ENCODE measurements at places on chromosomes 16 and 17. TPM values are rescaled to one million over a fixed set of nuclear protein-coding genes. Genes with fewer than 3 reads are reported as not detected.

DNA sequence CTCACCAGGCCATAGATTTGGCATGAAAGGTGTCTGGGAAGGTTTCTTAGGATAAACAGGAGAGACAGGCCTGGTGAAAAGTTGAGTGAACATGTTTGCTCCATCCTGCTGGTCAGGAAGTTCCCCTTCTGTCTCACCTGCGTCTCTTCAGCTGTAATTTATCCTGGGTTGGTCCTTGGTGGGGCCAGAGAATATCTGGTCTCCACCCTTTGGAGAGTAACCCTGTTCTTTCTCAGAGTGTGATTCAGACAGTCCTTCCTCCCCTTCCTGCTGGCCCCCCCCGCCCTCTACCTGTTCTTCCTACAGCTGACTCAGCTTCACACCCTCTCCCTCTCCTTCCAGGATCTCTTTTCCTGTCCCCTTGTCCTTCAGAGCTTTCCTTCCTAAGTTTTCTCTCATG, 17.1 kb downstream of the MINK1 start:
- no peak for DNase-seq

Gene CLEC18A
- 83.1 TPM for polyA plus RNA-seq

DNA sequence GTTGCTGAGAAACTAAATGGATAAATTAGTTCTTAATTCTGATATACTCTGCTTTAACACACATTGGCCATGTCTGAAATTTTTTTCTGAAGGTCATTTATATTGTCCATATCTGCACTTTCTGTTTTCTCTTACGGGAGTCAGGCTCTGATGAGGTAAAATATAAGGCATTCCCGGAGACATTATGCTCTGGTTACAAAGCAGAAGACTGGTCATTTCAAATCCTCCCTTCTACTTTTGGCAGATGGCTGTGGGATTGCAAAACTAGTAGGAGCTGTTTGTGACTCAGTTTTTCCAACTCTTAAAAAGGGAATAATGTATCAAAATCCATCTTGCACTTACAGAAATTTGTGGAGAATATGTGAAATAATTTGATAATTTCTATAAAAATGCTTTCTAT, 92.2 kb upstream of the CPHXL start:
- DNase-seq = no peak

DNA sequence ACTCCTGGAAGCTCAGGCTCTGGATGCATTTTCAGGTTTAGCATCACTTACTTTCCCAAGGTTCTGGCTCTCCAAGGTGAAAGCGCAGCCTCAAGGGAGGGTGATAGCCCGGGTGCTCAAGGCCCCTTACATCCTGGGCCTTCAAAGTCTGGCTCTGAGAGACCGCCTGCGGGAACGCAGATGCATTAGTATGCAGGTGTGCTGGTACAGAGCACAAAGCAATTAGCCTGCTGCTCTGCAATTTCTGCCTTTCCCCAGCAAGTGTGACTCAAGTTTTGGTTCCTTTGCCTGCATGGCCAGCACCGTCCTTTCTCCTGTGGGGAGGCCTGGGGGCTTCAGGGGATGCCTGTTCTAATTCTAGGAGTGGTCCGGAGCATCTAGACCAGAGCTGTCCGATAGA, 116.2 kb downstream of the AATF start:
- no peak for DNase-seq

Gene NOG
- polyA plus RNA-seq = 0.78 TPM

Gene FBXW10
- polyA plus RNA-seq = 0.54 TPM

DNA sequence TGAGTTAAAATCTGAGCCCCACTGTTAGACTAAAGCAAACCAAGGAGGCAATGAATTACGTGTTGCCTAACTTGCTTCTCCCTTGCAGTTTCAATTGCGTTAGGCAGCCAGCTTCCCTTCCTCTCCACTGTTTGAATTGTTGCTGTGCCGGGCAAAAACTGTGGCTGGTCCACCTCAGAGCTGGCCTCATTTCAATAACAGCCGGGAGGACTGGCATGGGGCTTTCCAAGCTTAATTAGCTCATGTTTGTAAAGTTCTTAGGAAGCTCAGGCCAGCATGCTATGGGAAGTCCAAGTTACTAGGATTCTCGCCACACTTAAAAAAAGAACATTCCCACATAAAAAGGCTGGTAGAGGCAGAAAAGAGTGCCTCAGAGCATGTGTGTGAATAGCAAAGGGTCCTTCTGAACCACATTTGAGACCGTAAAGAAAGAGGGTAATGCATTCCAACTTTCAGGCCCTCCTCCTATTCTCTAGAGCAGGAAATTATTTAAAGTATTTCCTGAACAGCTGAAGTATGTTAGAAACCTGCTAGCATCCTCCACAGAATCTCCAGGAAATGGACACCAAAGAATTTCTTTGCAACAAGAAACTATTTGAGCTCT, 79.0 kb upstream of the SMURF2 start:
- DNase-seq = no peak

Gene MAP2K6
- polyA plus RNA-seq = 18.2 TPM

- no peak for DNase-seq
Observed at GRCh38 chr17:57502811-57503241, 242.3 kb downstream of the CCDC182 start.

Gene CAMTA2
- polyA plus RNA-seq = 34.2 TPM

DNA sequence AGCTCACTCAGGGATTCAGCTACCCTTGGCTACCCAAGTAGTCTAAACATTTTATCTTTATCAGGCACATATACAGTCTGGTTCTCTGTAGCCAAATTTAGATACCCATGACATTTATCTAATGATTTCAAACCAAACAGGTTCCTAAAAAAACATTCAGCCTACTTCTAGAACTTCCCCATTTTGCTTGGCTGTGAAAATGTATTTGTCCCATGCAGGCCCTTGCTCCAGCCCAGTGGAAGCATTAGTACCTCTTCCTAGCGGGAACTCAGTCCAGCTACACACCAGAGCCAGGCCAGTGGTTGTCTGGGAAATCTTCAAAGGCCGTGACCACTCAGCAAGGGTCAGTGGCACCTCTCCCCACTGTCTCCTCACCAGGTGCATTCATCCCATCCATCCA, 26.2 kb upstream of the NAGLU start:
- no peak for DNase-seq

DNA sequence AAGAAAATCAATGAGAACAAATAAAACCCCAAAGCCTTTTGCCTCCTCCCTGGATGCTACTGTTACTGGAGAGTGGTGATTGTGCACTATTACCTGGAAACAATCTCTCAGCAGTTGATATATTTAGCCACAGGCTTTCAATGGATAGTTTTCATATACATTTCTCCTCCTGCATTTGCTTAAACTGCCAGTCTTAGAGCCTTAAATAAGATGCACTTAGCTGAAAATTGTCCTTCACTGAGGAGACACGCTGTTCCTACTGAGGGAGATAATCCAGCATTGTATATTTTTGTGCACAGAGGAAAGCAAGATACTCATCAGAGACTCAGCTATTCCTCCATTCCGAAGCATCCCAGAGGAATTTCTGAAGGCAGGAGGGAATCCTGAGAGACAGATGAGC, 520.2 kb upstream of the C16orf82 start:
- DNase-seq = no peak

- DNase-seq = no peak
Observed at GRCh38 chr17:27520491-27521185, 64.4 kb downstream of the KSR1 start.

GRCh38 chr16:8619671-8620370, 1.7 kb upstream of the METTL22 start:
- DNase-seq = no peak

DNA sequence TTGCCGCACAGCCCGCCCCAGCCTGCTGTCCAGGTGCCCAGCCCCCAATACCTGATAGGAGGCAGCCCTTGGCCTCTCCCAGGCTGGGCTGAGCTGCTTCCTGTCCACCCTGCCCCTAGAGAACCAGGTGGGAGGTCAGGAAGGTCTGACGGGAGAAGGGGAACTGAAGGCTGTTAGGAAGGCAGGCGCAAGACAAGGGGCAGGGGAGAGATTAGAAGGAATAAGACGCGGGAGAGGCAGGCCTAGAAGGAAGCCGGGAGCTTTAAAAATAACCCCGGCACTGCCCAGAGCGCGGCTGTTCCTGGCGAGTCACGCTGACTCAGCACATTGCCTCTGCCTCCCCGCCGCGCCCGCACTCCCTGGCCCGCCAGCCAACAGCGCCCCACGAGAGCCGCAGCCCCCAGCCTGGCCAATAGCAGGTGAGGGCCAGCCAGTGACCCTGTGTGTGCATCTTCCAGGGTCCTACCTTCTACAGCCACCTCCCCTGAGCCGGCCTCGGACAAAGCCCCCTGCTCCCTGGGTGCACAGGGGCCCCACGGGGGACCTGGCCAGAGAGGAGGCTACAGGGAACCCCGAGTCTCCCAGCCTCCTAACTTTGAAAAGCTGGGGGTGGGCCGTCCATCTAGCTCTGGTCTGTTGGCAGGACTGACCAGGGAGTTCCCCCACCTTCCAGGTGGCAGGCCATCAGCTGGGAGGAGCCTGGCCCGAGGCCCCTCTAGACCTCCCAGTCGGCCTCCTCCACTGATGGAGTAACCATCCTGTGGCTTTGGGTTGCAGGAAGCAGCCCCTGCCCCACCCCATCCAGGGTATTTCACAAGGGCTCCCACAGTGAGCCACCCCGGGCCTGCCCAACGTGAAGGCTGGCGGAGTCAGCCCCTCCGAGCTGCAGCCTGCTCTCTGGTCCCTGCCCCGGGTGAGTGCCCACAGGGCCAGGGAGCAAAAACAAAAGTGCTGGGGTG, 4.0 kb downstream of the MAFG start:
- DNase-seq = no peak

DNA sequence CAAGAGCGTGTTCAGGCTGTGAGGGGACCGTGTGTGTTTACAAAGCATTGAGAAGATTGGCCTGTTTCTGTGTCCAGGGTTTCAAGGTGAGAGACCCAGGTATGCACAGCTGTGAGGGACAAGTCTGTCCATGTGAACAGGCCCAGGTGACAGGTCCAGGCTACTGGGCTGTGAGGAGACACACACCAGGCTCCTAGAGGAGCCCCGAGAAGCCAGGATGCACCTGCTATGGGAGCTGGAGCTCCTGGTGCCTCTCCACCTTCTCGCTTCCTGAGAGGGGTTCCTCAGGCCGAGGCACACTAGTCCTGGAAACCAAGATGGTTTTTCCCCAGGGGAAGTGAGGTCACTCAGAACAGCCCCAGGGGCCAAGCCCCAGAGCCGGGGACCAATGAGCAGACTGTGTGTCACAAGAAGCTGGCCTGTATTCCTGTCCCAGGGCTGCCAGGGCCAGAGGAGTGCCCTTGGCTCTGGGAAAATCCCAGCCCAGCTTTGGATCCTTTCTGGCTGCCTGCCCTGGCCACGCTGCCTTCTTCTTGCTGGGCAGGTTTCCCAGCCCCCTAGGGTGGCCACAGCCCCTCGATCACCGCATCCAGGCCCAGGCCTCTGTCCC, 153.4 kb upstream of the PLCG2 start:
- no peak for DNase-seq

Gene CDRT15L2
- not detected for polyA plus RNA-seq

GRCh38 chr16:13186813-13187212, 285.4 kb downstream of the SHISA9 start:
- DNase-seq = no peak

DNA sequence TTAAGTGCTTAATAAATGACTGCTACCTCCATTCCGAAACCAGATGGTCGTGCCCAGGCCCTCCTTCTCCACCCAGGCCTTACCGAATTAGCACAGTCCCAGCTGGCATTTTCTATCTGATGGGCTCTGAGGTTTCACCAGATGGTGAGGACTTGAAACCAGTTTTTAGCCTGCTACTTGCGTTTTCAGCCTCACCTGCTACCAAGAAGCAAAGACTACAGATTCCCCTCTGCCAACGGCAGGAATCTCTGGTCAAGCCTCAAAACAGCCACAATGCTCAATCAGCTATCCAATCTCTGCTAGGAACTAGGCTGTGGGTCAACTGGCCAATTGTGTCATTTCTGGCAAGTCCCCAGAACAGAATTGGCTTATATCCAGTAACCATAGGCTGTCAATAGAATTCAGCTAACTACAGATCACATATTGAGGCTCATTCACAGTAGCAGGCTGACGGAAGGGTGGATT, 11.7 kb downstream of the PECAM1 start:
- DNase-seq = no peak

Gene SLC9A5
- polyA plus RNA-seq = 2.6 TPM

- no peak for DNase-seq
Observed at GRCh38 chr17:61400717-61401388, 1.2 kb downstream of the TBX2 start.

- DNase-seq = no peak
Observed at GRCh38 chr17:80474231-80474960, 2.0 kb downstream of the NPTX1 start.

GRCh38 chr17:18916816-18917500, 35.0 kb upstream of the SLC5A10 start:
- no peak for DNase-seq

- no peak for DNase-seq
Observed at GRCh38 chr17:2197271-2197670, 106.3 kb downstream of the SMG6 start.

- no peak for DNase-seq
Observed at GRCh38 chr16:11384184-11384955, 39.1 kb downstream of the RMI2 start.

GRCh38 chr17:73066148-73066884, 26.2 kb downstream of the SLC39A11 start:
- DNase-seq = no peak

DNA sequence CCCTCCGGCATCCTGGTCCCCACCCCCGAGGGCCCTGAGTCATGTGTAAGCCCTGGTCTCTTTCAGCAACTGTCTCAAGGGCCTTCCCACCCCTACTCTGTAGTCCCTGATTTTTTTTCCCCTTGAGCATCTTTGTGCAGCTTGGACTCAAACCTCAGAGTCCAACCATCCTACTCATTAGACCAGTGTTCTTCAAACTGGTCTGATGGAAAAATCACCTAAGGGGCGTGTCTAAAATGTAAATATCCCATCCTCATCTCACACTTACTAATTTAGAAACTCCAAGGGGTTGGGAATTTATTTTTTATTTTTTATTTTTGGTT, 624 bp downstream of the G6PC3 start:
- no peak for DNase-seq

DNA sequence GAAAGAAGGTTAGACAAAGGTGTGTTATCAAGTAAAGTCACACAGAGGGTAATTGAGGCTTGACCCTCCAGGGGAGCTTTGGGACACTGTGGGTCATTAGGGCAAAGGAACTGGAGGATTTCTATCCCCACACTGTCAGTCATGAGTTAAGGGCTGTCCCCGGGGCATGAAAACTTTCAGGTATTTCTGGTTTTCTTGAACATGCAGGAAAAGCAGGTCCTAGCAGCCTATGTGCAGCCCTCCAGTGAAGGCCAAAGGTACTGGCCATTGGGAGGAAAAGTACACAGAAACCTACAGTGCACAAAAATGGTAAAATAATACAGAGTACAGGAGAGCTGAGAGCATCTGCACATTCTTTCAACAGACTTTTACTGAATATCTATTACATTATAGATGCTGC, 44.4 kb upstream of the SCNN1B start:
- no peak for DNase-seq

DNA sequence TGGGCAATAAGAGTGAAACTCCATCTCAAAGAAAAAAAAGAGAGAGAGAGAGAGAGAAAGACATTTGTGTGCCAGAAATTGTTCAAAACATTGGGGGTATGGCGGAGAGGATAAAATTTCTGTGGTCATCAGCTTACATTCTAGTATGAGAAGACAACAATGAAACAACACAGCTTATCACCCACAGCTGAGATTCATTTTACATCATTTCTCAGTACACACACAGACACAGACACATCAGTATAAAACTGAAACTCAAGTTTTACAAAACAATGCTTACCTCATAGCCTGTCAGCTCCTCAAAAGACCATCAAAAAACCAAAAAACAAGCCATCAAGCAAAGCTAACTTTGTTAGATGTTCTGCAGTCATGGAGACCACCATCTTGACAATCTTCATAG, 31.4 kb upstream of the CNEP1R1 start:
- DNase-seq = no peak

GRCh38 chr17:9181640-9182039, 160.3 kb downstream of the NTN1 start:
- no peak for DNase-seq

GRCh38 chr16:6009151-6009550, 911.6 kb upstream of the EEF2KMT start:
- no peak for DNase-seq

Gene SLC12A3
- 1.3 TPM for polyA plus RNA-seq

Measured in left renal pelvis (tissue), 4 donors.